CD4-positive, alpha-beta T cell treated with Interleukin-6 for 4 hours (primary cell): ENCODE measurements at places on chromosomes 11 and 22.

DNA sequence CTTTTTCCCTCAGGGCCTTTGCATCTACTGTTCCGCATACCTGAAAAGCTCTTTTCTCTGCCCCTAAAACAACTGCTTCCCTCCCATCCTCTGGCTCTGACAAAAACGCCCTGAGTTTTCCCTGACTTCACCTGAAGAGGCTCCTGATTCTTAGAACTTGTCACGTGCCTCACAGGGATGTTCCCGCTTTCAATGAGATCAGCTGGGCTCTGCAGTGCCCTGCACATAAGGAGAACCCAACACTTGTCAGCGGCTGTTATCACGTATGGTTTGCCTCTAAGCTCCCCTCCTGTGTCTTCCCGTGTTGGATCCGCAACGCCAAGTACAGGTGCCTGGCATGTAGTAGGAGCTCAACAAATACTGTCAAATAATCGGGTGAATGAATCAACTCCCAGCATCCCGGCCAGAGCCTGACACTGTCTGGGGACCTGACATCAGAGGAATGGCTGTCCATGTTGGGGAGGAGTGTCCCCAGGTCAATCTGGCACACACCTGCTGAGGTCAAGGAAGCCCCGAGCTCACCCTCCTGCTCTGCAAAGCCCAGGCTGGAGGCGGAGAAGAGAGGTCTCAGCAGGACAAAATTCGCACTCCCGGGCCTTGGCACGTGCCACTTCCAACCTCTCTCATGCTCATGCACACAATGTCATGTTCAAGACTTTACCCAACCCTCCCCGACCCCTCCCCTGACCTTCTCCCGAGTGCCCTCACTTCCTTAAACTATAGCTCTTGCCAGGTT lies 4.2 kb upstream of the GRK2 start:
- no peak for DNase-seq

DNA sequence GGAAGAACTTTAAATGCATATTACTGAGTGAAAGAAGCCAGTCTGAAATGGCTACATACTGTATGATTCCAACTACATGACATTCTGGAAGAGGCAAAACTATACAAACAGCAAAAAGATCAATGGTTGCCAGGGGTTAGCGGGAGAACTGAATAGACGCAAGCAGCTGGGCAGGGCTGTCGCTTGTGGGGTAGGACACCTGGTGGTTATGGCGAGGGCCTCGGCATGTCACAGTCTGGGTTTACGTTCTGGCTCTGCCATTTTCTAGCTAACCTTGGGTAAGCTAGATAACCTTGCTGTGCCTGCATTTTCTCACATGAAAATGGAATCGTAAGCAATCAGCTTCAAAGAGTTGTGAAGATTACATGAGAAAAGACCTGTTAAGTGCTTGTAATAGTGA lies 55.2 kb upstream of the SYT13 start:
- DNase-seq = no peak

GRCh38 chr11:116707161-116707629 lies 65.6 kb downstream of the BUD13 start:
- DNase-seq = no peak

DNA sequence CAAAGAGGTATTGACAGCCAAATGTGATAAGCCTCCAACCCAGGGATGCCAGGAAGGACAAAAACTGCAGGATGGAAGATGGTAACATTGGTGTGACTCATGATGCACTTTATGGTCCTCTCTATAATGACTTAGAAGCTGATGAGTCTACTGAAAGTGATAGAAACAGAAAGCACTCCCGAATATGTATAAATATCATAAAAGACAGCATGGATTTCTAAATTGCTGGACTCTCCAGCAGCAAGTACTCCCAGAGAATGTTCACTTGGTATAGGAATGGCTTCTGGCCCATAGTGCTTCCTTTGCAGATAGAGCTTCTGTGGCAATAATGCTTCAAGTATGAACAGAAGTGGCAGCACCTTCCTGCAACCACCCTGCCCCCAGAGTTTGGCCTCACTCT lies at the start of gene OR52B2:
TSS of gene OR52B2 (minus strand) at position 101 of the 400 bp plus-strand sequence. CDS start at position 101, 0 bp downstream.
- no peak for DNase-seq

- peak; percentile 72 for DNase-seq
Measured at GRCh38 chr22:26360169-26360885, 68.7 kb upstream of the ASPHD2 start.

DNA sequence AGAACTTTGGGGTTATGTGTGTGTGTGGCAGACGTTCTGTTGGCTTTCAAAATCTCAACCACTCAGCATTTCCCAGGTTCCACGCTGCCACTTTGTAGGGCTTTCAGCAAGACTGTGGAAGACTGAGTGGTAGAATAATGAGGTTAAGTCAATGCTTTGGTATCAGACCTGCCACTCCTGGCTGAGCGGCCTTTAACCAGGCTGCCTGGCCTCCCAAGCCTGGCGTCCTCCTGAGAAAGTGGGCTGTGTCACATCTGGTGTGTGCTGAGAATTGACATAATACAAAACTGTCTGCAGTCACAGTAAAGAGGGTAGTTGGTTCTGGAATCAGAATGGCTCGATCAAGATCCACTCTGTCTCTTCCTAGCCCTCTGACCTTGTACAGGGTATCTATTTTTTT lies 126.5 kb downstream of the DBX1 start:
- no peak for DNase-seq

DNA sequence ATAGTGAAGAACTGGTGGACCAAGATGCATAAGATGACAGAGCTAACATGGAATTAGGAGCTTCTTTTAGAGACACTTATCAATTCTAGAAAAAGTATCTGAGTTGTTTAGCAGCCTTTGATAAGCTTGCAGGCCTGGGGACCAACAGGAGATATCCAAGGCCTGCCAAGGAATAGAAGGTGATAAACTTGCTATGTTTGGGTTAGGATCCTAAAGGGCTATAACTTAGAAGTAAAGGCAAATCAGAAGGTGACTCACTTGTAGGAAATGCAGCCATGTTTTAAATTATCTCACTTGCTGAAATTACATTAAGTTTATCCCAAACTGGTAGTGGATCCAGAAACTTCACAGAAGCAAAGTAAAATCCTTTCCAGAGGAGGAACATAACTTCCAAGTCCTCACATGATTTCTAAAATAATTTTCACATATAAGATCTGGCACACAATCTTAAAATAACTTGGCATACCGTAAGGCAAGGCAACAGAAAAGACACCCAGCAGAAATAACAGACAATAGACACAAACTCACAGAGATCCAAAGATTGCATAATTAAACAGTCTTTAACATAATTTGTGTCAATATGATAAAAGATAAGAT lies 69.6 kb upstream of the TEAD1 start:
- no peak for DNase-seq

GRCh38 chr11:3122775-3123201 lies 42.3 kb downstream of the OSBPL5 start:
- no peak for DNase-seq

DNA sequence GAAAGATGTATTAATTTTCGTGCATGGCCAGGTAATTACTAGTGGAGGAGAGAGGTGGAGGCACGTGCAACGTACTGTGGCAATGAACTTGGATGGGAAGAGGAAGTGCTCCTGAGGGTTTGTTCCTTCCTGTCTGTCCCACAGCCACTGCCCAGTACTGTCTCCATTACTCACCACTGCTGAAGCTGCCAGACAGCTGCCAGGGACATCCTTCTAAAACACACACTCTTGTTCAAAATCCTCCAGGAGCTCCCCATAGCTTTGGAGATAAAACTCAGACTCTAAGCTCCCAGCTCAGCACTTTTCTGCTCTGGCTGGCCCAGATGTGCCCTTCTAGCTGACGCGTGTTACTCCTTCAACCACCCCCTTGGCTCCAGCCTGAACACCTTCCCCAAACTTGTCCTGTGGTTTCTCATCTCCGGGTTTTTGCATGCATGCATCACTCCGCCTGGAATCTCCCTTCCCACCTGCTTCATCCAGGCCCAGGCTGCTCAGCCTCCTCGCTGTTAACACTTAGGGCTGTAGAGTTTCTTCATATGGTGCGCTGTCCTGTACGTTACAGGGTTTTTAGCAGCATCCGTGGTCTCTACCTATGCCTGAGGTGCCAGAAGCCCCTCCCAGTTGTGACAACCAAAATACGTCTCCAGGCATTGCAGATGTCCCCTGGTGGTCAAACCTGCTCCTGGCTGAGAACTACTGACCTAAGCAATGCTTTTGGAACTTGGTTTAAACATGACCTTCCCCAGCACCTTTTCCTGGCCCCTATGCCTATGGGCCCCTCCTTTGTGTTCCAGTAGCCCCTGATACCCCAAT lies 69.5 kb downstream of the C11orf91 start:
- no peak for DNase-seq

DNA sequence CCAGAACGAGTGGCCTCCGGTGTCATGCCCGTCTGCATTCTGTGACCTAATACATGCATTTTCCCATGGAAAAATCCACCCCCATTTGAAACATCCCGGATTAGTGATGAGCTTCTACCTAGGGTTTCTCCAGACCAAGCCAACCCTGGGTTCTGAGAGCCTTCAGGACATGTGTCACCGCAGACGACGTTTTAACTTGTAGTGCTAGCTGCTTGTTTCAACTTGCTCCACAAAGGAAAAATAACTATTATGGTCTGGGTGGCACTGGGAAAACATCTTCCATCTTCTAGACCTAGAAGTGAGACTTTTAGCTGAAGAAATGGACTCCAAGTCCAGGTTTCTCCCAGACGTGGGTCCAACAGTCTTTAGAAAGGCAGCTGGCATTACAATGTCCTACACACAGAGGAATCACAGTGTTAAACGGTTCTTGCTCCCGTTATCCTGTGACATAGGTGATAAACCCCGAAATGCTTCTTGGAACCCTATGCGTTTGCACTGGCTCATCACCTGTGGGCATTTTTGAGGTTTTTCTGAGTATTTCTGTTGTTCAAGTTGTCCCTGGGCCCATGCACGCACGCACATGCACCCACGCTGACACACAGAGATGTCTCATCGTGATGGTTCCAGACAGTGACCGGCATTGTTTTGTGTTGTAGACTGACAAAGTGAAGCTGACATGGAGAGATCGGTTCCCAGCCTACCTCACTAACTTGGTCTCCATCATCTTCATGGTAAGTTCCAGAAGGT lies 46.6 kb upstream of the FADD start:
- DNase-seq = no peak

DNA sequence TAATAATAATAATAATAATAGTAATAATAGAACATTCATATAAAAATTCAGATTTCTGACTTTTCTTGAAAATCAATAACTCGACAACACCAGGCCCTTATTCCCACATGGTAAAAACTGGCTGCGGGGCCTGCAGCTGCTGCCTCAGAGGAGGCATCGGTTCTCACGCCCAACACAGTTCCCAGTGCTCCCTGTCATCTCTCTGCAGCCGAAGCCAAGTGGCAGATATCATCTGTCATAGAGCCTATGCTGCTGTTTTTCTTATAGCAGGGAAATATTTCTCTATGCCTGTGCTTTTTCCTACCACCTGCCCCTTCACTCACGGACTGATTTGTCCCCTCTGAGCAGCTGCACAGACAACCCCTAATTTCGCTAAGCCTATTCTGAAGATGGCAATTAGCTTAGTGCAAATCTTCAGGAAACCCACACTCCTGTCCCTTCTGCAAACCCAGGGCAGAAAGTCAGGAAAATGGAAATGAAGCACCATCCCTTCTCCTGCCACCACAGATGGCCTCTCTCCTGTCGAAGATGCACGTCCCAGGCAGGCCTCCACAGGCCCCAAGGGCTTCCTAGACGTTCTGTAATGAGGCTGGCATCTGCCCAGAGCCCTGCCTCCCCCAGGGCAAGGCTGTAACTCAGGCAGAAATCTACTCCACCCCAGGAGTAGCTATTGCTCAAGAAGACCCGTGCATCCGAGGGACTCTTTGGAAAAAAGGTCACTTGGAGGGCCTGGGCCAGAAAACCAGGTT lies 66.7 kb downstream of the SYN3 start:
- DNase-seq = no peak

DNA sequence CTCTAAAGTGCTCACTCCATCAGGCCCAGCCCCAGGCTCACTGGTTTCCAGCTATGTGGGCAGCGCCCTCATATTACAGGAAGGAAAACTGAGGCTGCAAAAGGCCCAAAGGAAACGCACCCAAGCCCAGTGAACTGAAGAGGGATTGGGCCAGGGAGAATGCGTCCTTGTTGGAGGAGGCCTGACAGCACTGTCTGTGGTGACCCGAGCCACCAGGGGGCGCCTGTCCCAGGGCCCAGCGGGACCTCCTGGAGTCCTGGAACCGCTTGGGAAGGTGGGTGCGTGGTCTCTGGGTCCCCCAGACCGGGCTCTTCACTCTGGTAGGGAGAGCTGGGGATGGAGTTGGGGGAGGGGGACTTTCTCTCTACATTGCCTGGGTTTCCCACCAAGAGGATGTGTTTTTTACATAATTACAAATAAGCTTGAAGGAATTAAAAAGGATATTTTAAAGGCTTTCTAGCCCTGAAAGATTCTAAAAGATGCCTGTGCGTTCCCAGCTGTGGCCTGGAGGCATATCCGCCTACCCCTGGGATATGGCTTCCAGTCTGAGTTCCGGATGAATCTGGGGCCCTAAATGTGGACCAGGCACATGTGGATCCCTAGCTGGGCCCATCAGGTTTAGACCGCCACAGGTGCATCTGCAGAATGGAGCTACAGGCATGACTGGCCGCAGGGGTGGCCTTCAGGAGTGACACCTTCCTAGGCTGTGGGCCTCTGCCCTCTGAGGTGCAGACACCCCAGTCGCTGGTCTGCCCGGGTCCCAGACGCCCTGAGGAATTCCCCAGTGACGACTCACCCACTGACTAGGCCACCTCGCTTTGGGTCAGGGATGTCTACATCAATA lies 4.2 kb downstream of the SPI1 start:
- DNase-seq = peak; percentile 92

- DNase-seq = peak; percentile 26
Measured at GRCh38 chr11:47270331-47271271, 668 bp downstream of the MADD start.

- DNase-seq = no peak
Measured at GRCh38 chr22:46092011-46092410, 58.3 kb upstream of the PPARA start.

GRCh38 chr11:102551169-102551781 lies 20.7 kb upstream of the MMP7 start:
- no peak for DNase-seq

DNA sequence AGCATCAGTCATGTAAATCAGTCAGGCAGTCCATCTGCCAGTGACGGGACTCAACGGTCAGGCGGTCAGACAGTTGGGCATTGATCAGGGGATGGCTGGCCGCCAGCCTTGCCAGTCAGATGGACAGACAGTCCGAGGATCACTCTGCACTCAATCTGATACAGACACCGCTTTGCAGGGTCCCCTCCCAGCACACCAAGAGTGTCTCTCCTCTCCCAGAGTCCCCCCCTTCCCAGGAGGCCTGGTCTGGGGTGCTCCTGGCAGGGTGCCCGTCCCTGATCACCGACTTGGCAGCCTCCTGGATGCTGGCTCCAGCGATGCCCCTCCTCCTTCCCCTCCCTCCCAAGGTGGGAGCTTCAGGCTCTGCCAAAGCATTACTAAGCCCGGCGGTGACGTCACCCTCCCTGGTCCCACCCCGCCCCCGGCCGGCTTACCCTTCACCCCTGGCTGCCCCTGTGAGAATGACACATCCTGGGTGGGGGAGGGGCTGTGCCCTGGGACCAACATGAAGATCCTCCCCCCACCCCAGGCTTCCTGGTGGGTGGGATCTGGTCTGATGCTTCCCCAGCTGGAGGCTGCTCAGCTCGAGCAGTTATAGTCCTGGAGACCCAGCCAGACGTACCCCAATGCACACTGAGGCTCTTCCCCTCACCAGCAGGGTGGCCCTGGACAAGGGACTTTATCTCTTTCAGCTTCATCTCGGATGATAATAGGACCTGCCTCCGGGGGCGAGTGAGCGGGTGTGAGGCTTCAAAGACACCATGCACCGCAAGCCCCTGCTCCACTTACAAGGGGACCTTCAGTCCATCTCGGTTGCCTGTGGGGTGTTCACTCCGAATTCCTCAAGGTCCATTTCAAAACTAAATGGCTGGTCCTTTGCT lies 69.2 kb downstream of the CD82 start:
- peak; percentile 25 for DNase-seq
